ENCODE measurements at places on chromosomes 2 and 18. TPM values are rescaled to one million over a fixed set of nuclear protein-coding genes. Genes with fewer than 3 reads are reported as not detected.

GRCh38 chr2:218474527-218474926, 55.6 kb downstream of the VIL1 start:
- H3K27me3 ChIP-seq = no peaks in the 10 kb centered on the region
- peaks cover 5% of the 10 kb centered on the region for H3K36me3 ChIP-seq
- no peak overlapping the region for H3K4me3 ChIP-seq

DNA sequence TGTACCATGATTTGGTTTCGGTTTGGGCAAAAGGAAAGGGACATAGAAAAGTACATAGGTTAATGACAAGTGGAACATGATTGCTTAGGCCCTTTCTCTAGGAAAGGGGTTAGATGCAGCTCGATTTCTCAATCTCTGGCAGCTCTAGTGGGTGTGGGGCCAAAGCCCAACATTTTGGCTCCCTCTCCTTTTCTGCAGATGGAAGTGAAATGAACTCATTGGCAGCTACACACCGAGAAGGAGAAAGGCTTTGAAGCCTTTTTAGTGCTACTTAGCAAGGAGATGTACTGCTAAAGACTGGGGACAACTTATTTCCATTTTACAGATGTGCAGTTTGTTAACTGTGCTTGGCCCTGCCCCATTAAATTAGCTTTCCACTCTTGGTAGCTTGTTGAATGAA, 93.8 kb downstream of the LYPD6B start:
- H3K27ac ChIP-seq = no peak overlapping the region
- H3K27me3 ChIP-seq = no peaks in the 10 kb centered on the region
- H3K4me1 ChIP-seq = no peaks in the 10 kb centered on the region
- no peak overlapping the region for H3K4me3 ChIP-seq
- no peaks in the 10 kb centered on the region for H3K36me3 ChIP-seq

The TUBA4B gene
- total RNA-seq = not detected

- no peaks in the 10 kb centered on the region for H3K36me3 ChIP-seq
- peaks cover 9% of the 10 kb centered on the region for H3K27me3 ChIP-seq
- H3K27ac ChIP-seq = no peak overlapping the region
- no peak overlapping the region for H3K4me3 ChIP-seq
- no peaks in the 10 kb centered on the region for H3K4me1 ChIP-seq
- DNase-seq = no peak
Measured at GRCh38 chr2:29628862-29629261, 292.5 kb downstream of the ALK start.

- H3K27ac ChIP-seq = no peak overlapping the region
- H3K36me3 ChIP-seq = no peaks in the 10 kb centered on the region
- no peak overlapping the region for H3K4me3 ChIP-seq
- peaks cover 3% of the 10 kb centered on the region for H3K4me1 ChIP-seq
- no peaks in the 10 kb centered on the region for H3K27me3 ChIP-seq
Measured at GRCh38 chr2:38436227-38436664, 59.2 kb upstream of the ATL2 start.

DNA sequence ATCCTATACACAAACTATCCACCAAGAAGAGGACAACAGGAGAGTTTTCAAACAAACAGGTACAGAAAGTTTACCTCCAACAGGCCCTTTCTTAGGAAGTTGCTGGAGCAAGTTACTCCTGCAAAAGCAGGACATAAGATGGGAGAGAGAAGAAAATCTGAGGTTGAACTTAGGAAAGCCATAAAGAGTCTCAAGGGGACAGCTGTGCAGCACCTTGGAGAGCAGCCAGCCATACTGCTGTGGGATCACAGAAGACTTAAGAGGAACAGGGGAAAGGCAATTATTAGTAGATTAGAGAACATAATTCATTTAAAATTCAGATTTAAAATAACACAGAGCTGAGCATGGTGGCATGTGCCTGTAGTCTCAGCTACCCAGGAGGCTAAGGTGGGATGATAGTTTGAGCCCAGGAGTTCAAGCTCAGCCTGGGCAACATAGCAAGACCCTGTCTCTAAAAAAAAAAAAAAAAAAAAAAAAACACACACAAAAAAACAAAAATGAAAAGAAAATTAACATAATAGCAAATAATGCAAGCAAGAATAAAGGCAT, 148.1 kb upstream of the SIX3 start:
- H3K4me3 ChIP-seq = no peak overlapping the region
- no peak overlapping the region for H3K27ac ChIP-seq
- H3K4me1 ChIP-seq = no peaks in the 10 kb centered on the region
- H3K27me3 ChIP-seq = no peaks in the 10 kb centered on the region
- no peak for DNase-seq

The HAAO gene
- total RNA-seq = 14.0 TPM

DNA sequence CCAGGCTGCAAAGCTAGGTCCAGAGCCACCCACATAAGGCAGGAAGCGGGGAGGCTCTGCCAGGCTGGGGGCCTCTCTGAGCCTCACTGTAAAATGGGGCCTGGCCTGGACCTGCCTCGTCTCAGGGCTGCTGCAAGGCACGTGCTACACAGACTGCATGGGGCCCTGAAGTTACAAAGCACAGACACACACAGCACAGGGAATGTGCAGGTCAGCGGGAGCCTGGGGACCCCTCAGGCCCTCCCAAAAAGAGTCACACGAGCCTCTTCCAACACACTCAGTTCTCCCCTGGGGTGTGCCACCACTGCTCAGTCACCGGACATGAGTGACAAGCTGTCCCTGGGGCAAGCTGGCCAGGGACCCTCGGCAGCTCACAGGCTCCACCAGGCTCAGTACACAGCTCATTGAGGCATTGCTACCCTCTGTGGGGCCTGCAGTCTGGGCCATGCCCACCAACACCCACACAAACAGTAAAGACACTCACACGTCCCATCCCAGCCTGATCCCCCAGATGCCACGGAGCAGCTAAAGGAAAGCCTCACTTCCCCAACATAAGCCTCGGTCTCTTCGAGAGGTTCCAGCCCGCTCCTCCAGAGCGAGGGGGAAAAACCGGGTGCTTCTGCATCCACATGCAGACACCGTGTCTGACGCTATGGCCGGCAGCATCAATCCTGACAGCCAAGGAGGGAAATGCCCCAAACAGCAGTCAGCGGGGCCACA, 33.7 kb downstream of the BOK start:
- H3K27me3 ChIP-seq = no peaks in the 10 kb centered on the region
- H3K36me3 ChIP-seq = no peaks in the 10 kb centered on the region
- no peak overlapping the region for H3K4me3 ChIP-seq
- no peak overlapping the region for H3K27ac ChIP-seq
- no peaks in the 10 kb centered on the region for H3K4me1 ChIP-seq

DNA sequence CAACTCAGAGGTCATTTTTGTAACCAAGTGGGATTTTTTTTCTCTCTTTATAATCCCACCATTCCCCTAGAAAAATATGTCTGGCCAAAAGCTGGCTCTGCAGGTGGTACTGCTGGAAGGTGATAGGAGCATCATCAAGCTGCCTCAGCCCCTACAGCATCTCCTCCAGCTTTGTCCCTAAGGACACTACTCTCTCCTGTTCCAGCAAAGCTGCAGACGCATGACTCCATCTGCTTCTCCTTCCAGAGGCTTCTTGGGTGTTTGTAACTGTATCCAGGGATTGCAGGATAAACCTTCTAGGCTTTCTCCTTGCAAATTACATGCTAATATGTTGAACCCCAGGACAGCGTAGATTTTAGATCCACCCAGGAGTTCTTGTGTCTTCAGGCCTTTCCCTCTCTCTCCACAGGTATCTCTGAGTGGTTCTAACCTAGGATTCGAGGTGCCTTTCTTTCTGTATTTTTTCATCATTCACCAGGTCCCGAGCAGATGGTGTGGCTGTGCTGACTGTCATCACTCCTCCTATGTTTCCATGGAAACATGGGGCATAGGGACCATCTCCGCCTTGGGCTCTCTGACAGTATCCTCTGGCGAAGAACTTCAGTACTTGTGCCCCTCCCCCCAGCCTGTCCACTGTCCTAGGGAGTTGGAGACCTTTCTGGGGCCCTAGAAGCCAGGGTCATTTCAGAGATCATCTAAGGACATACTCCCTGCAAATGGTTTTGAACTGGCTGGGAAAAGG, 34.3 kb downstream of the AFF3 start:
- H3K27ac ChIP-seq = peak overlapping the region; percentile 95
- H3K36me3 ChIP-seq = no peaks in the 10 kb centered on the region
- no peaks in the 10 kb centered on the region for H3K27me3 ChIP-seq
- no peak for DNase-seq
- peaks cover 6% of the 10 kb centered on the region for H3K4me1 ChIP-seq

GRCh38 chr2:7670905-7671641, 753.9 kb downstream of the RNF144A start:
- DNase-seq = no peak
- no peaks in the 10 kb centered on the region for H3K4me1 ChIP-seq
- no peak overlapping the region for H3K27ac ChIP-seq
- no peaks in the 10 kb centered on the region for H3K27me3 ChIP-seq

- H3K27me3 ChIP-seq = no peaks in the 10 kb centered on the region
- no peak overlapping the region for H3K4me3 ChIP-seq
- H3K27ac ChIP-seq = peak overlapping the region; percentile 66
- peaks cover 20% of the 10 kb centered on the region for H3K4me1 ChIP-seq
Measured at GRCh38 chr2:102111823-102112222, 30.7 kb upstream of the IL1R1 start.

The SIX2 gene
- 1.8 TPM for total RNA-seq

DNA sequence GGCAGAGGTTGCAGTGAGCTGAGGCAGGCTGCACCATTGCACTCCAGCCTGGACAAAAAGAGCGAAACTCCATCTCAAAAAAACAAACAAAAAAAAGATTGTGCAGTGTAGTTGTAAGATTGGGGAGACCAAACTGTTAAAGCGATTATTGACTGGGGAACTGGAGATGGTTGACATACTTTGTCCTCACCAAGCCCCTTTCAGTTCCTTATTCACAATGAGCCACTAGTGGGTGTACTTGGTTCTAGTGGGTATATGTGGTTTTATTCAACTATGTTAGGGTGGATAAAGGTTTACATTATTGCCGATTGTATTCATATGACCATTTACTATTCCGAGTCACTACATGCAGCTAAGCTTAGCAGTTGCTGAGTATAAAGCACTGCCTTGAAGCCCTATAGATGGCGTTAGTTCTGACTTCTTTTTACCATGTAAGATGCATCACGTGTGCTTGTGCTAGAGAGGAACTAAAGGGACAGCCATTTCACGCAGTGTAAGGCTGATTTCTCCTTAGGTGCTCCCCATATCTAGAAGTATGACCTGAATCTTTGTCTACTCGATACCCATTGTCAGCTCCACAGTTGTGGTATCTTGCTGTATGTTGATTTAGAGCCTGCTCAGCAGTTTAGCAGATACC, 12.1 kb downstream of the EIF4E2 start:
- no peak overlapping the region for H3K27ac ChIP-seq
- H3K4me1 ChIP-seq = no peaks in the 10 kb centered on the region
- peaks cover 13% of the 10 kb centered on the region for H3K36me3 ChIP-seq
- H3K27me3 ChIP-seq = no peaks in the 10 kb centered on the region
- no peak overlapping the region for H3K4me3 ChIP-seq

GRCh38 chr2:129702416-129703176, 276.9 kb upstream of the RAB6C start:
- no peak overlapping the region for H3K4me3 ChIP-seq
- H3K27me3 ChIP-seq = no peaks in the 10 kb centered on the region
- no peak for DNase-seq
- no peaks in the 10 kb centered on the region for H3K36me3 ChIP-seq

GRCh38 chr2:25342372-25343186, 854 bp upstream of the DNMT3A start:
- H3K36me3 ChIP-seq = no peaks in the 10 kb centered on the region
- H3K27me3 ChIP-seq = no peaks in the 10 kb centered on the region
- peak overlapping the region; percentile 73 for H3K4me3 ChIP-seq
- peak; percentile 69 for DNase-seq
- peak overlapping the region; percentile 85 for H3K27ac ChIP-seq

DNA sequence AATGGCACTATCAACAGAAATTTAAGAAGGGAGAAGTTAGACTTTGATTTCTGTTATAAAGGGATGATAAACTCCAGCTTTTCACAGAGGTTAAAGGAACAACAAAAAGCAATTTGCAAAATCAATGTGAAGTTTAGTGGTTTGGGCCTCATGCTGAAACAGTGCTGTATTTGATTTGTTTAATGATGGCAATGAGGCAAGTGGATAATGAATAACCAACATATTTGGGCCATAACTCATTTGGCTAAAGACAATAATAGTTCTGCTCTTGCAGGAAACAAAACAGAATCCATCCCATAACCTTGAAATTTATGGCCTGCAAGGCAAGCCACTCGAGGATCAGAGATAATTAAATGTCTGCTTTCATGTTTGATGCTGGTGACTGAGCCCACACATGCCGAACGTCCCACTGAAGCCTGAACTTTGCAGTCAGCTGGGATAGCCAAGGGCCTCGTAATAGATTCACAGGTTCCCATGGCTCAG, 56.5 kb downstream of the TPGS2 start:
- no peak for DNase-seq
- no peaks in the 10 kb centered on the region for H3K36me3 ChIP-seq
- no peaks in the 10 kb centered on the region for H3K27me3 ChIP-seq
- H3K27ac ChIP-seq = peak overlapping the region; percentile 14
- no peak overlapping the region for H3K4me3 ChIP-seq
- H3K4me1 ChIP-seq = no peaks in the 10 kb centered on the region

The MAL gene
- total RNA-seq = 8.0 TPM

The TACR1 gene
- total RNA-seq = 4.2 TPM

Data from prostate gland (tissue), 2 donors.